AG09319 (cell line): ENCODE measurements at places on chromosomes 3 and 15.
A peak's percentile ranks its signal among the peaks of the same experiment; 100 is the strongest.

DNA sequence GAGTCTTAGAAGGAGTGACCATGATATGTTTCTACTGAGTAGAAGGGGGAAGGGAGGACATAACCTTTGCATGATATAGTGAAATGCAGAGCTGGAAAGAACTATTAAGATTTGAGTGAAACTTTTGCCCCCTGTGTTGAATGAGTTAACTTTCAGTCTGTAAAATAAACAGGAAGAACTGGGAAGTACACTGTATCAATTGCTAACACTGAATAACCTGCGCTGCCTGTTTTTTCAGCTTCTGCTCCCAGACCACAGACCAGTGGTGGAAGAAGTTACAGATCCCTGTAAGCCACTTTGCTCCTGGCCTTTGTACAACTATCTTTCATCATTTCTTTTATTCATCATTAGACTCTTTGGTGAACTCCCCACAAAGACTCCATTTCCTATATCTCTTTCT, 3.6 kb upstream of the LRCH3 start:
- no peak for DNase-seq

- no peak for DNase-seq
These were observed 129.8 kb downstream of the CACNA1D start for GRCh38 chr3:53624061-53624857.

- DNase-seq, result no peak
These were observed 984 bp upstream of the RPP25 start for GRCh38 chr15:74957476-74958035.

- DNase-seq, result no peak
These were observed 15.1 kb downstream of the HRG start for GRCh38 chr3:186680869-186681268.

GRCh38 chr15:99421172-99421656, 144.6 kb upstream of the MEF2A start:
- no peak for DNase-seq

- no peak for DNase-seq
These were observed 32.0 kb upstream of the APEH start for GRCh38 chr3:49641921-49642707.

- DNase-seq, result no peak
These were observed 279.2 kb upstream of the KCNH8 start for GRCh38 chr3:18868911-18869689.

DNA sequence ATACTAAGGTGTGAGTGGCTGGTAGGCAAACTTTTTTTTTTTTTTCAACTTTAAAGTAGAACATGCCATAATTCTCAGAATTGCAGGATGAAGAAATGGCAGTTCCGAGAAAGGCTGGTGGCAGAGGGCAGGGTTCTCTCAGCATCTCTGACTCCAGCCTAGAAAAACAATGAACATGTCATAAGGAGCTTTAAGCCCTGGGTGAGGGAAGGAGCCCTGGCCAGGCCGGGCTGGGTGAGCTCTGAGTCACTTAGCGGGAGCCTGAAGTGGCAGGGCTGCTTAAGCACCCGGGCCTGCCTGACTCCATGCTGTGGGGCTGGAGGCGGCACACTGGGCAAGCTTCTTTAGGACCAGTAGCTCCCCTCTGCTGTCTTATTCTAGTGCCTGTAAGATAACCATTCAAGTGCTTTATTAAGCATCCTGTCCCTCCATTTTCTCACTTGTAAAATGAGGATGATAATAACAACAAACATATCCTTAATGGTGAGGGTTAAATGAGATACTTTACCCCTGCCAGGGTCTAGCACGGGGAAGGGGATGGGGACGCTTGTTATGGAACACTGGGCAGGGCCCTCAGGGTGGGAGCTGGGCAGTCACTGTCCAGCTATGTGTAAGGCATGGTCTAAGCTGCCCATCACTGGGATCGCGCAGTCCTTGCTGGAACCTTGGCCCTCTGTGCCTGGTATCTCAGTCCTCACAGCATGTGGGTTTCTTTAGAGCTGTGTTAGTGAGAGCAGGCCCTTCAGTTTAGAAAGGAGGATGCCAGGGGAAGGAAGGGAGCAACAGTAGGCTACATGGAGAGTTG, 18.4 kb downstream of the SMAD6 start:
- DNase-seq, result no peak

GRCh38 chr3:37243820-37244748, 69.7 kb upstream of the LRRFIP2 start:
- peak; percentile 41 for DNase-seq

DNA sequence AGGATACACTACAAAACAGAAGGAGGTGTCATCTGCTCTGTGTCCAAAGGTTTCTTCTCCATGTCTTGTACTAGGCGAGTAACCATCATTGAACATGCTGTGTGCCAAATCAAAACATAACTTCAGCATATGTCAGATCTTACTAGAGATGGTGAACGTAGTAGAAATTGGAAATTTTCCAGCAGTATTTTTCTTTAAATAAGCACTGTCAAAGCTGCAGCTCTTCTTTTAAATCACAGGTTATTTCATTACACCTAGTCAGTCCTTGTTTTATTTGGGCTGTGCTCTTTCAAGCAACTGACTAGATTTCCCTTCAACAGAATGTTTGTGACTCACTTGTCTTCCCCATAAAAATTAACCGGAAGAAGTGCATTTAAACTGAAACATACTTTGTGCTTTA, 46.5 kb downstream of the MSL2 start:
- DNase-seq, result no peak

- DNase-seq, result no peak
These were observed 30.0 kb upstream of the RPL14 start for GRCh38 chr3:40427045-40427669.

GRCh38 chr3:128349963-128350599, 116.6 kb downstream of the DNAJB8 start:
- DNase-seq, result no peak

- no peak for DNase-seq
These were observed 25.1 kb downstream of the CNTN6 start for GRCh38 chr3:1117843-1118473.

- no peak for DNase-seq
These were observed 25.9 kb upstream of the MTMR10 start for GRCh38 chr15:31017311-31017710.

DNA sequence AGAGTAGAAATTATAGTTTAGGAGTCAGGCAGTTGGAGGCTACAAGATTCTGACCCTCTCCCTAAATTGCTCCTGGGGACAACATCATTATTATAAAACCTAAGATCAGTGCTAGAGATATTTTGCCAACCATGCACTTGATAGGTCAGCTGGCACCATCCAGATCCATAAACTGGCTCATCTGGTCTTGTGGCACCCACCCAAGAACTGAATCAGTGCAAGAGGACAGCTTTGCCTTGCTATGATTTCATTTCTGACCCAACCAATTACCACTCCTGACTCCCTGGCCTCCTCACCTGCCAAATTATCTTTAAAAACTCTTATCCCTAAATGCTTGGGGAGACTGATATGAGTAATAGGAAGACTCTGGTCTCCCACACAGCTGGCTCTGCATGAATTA, 461.1 kb upstream of the TGFBR2 start:
- DNase-seq, result no peak

GRCh38 chr15:48796521-48796920, 14.3 kb downstream of the CEP152 start:
- no peak for DNase-seq

GRCh38 chr3:138438896-138439295, 4.5 kb downstream of the ESYT3 start:
- DNase-seq, result no peak

GRCh38 chr3:18679238-18679637, 254.1 kb upstream of the SATB1 start:
- DNase-seq, result no peak

DNA sequence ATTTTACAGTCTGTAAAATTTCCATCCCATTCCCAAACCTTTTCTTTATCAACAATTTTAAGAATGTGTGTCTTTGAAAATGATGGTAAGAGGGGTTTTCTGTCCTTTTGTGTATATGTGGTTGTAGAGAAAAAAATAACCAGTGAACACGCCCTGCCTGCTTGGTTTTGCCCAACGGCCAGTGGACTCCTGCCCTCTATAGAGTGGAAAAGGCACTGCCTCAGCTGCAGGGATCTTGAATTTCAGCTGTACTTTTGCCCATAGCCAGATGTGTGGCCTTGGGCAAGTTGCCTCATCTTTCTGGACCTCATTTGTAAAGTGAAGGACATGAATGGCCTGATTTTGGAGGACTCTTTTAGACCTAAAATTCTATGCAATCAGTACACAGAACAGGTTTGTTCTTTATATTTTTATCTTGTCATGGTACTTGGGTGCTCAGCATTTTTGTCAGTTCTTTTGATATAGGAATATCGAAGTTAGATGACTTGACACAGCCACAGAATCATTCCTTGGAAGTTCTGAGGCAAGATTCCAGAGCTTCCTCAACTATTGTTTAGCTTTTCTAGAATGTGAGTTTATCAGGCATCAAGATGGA, 81.0 kb downstream of the CLDN11 start:
- DNase-seq, result peak; percentile 74

- no peak for DNase-seq
These were observed 51.7 kb downstream of the TAFA4 start for GRCh38 chr3:68880632-68881031.

DNA sequence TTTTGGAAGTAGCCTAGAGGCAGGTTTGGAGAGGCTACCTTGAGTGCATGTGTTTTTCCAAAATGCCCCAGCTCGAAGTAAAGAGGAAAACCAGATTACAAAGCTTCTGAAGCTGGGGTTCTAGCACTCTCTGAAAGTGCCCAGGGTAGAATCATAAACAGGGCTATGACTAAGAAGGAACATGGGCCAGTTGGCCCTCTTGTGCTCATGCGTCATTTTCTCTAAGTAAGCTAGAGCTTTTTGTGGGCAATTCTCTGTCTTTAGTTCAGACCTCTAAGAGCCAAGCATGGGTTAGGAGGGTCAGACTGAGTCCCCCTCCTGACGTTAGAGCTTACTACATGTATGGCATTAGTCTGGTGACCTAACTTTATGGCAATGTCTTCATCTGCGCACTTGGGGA, 129.5 kb upstream of the UMPS start:
- no peak for DNase-seq
